ENCODE measurements at places on chromosomes 4 and X.

DNA sequence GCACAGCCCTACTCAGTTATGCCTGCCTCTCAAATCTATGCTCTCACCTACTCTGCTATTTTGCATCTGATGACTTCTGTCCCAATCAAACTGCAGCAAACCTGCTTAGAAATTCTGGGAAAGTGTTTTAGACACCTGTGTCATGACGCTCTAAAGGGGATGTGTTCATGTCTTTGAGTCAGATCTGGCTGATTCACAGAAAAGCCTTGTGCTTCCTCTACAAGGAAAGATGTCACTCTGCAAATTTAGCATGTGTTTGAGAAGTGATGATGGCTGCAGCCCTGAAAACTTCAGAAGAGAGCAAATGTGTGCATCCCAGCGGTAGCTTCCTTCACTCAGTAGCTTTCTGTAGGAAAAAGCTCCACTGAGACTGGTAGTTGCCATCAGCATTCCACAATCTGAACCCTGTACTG is 235.4 kb downstream of the MGST2 start:
- DNase-seq: peak; percentile 71

DNA sequence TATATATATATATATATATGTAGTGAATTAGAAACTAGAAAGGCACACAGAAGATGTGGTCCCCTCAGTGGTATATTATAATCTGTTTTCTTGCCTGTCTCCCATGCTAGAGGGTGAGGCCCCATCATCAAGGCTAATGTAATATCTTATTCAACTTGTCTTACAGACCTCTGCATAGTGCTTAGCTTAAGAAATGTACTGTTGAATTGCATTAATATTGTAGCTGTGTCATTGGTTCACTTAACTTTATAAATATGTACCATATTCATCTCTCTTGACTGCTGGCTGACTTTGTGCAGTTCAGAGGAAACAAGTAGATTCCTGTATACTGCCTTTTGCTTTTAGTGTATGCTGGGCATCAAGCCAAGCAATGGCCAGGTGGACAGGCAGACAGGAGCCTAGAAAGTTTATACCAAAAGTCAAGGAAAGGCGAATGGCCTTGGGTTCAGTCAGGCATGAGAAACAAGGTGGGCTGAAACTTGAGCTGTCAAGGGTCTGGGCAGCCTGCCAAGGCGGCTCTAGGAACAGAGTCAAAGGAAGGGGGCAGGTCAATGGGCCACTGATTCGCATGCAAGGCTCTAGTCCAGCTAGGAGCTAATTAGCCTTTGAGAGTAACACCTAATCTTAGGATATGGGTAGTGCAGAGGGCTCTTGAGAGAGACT is 78.8 kb upstream of the LEF1 start:
- no peak for DNase-seq

DNA sequence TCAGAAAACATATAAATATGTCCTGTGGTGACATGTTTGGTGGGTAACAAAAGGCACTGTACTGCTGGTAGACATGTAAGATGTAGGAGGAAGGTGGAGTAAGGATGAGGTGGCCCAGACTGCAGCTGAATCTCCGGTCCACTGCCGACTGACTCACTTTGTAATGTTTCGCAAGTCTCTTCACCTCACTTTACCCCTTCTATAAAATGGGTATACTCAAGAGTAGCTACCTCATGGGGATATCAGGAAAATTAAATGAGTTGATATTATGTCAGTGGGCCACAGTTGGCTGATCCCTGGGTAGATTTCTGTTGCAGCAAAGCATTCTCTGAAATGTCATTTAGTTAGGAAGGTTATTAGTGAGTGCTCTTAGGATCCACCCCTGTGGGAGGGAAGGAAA is 22.1 kb downstream of the MRFAP1 start:
- no peak for DNase-seq

DNA sequence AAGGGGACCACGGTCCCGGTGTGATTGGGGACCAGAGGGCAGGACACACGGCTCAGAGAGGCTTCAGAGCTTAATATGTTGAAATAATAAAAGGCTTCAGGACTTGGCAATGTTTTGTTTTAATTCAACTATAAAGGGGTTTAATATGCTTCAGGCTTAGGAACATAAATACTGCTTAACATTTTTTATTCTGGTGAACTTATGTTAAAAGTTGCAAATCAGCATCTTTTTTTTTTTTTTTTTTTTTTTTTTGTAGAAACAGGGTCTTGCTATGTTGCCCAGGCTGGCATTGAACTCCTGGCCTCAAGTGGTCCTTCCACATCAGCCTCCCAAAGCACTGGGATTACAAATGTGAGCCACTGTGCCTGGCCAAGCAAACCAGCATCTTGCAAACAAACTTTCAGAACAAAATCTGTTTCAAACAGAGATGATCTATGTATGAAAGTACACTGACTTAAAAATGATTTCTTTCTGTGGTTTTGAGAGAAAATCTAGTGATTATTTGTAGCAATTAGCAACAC is 37.7 kb downstream of the RHOH start:
- no peak for DNase-seq

- DNase-seq: no peak
Measured at GRCh38 chrX:78659955-78660354, 827 bp upstream of the RTL3 start.

GRCh38 chrX:120697053-120697452 is 67.2 kb upstream of the C1GALT1C1 start:
- DNase-seq: peak; percentile 1

DNA sequence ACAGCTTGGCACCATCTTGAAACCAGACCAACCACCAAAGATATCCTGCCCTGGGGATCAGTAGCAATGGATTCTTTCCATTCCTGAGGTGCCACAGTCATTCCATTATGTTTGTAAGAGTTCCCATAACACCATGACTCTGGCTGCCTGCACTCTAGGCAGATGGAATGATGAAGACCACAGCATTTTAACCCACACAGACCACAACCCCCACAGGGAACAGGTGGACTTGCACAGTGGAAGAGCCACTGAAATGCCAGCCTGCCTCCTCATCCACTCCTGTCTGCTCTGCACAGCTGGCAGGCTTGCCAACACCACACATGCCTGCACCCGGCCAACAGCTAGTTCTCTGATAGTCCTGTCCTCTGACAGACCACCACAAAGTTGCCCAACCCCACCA is 2362.2 kb upstream of the AGA start:
- no peak for DNase-seq

- no peak for DNase-seq
Measured at GRCh38 chr4:84401701-84402306, 97.3 kb downstream of the NKX6-1 start.

DNA sequence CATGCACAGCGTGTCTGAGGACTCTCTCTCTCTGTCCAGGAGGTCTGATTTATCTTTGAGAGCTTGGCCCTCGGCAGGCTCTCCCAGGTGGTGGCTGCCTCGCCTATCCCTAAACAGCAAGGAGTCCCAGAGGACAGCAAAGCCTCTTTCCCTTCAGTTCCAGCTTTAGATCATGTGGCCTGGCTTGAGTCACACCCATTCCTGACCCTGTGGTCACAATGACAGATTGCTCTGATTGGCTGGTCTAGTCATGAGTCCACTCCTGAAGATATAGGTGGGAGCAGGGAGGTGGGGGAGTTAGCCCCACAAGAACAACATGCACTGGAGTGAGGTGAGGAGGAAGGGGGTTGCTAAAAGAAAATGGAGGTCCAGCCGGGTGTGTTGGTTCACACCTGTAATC is 12.1 kb upstream of the PORCN start:
- no peak for DNase-seq

- DNase-seq: no peak
Measured at GRCh38 chr4:145489556-145489955, 7.9 kb downstream of the SMAD1 start.

DNA sequence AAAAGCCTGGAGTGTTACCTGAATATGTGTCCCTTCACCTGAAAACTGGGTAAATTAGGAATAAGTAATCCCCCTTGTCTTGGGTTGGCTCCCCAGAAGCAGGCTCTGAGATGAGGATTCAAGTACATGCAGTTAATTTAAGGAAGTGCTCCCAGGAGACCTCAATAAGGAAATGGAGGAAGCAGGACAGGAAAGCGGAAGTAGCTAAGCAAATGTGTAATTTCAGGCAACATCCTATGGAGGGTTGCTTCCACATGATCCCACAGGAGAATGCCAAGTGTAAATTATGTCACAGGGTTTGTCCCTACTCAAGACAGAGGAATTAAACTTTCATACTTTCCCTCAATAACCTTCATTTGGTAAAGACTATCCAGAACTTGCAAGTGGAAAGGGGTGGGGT is 48.1 kb upstream of the ARHGEF6 start:
- DNase-seq: no peak

GRCh38 chr4:127211650-127212560 is 420.9 kb upstream of the INTU start:
- DNase-seq: no peak

- no peak for DNase-seq
Measured at GRCh38 chr4:185809121-185809520, 2.9 kb downstream of the SORBS2 start.

DNA sequence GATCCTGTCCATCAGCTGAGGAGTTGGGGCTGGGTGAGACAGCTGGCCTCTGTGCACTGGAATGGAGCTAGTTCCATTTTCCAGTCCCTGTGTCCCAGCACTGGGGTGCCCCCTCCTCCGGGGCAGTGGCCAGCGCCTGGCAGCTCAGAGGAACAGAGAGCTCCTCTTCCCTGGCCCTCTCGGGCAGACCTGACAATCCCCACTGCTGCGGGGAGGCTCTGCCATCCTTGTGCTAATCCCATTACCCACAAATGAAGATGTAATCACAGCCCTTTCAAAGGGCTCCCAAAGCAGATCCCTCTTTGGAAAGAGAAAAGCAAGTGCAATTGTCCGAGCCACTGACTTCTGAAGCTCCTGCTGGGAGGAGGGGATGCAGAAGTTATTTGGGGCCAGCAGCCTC is 75.1 kb upstream of the MSX1 start:
- DNase-seq: no peak

GRCh38 chr4:74570095-74570494 is 125.2 kb downstream of the AREG start:
- no peak for DNase-seq

DNA sequence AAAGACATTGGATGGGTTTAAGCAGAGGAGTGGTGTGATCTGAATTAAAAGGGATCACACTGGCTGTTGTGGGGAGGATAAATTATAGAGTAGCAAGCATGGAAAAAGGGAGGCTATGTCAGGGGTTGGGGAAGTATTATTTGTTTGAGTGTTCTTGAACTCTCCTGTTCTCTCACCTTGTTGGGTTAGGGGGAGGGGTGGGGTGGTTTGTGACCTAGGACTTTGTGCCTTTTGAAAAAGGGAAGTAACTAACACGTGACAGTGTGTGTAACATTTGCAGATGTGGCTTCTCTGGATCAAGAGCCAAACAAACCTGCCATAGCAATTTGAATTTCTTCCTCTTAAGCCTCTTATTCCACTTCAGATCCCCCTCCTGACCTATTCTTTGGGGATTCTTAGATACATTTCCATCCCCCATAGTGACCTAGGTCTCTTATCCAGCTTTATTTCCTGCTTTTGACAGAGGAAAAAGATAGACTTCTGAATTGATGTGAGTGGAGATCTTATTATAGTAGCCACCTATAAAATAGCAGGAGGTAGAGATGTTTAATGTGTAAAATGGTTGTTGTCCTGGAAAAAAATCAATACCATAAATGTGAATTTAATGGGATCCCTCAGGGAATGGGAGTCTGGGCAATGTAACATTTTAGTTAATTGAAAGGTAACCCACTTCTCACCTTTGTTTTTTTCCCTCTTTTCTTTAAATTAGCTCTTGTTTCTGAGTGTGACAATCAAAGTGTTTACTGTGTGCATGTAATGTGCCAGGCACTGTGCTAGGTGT is 120.4 kb downstream of the CT47B1 start:
- DNase-seq: no peak

- DNase-seq: no peak
Measured at GRCh38 chr4:177376024-177376423, 66.2 kb downstream of the AGA start.

DNA sequence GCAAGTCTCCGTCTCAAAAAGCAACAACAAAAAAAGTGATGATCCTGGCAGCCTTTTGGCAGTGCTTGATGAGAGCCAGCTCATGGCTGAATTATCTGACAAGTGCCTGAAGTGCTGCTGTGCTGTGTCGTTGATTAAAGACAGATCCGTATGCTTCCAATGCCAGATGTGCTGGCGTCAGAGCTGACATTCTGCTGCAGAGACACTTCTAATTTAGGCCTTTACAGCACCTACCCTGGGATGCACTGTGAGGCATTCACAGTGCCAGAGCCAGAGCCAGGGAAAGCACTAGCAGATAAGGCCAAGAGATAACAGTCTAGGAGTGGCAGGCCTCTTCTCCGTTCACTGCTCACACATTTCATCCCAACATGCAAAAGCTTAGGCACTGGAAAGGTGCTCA is 995.5 kb downstream of the RAB28 start:
- no peak for DNase-seq

- no peak for DNase-seq
Measured at GRCh38 chr4:6027392-6027791, 9.2 kb upstream of the C4orf50 start.

DNA sequence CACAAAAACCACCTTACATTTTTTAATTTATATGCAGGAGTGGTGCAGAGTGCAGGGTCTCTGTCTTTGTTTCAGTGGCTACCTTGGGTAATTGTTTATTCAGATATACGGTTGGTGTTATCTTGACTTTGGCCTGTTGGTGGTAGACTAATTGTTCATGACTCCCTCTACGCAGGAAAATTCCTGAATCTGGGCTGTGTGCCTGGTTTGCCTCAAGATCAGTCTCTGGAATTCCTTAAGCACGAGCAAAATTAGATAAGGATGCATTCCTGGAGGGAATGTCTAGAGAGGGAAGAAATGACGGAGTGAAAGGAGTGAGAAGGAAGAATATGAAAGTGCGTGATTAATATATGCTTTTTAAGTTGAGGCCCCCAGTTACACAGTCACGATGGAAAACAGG is 576.9 kb upstream of the PCDH10 start:
- DNase-seq: no peak

GRCh38 chr4:154164931-154165839 is 326.4 kb downstream of the DCHS2 start:
- DNase-seq: no peak

GRCh38 chrX:27446423-27446822 is 16.7 kb downstream of the PPP4R3C start:
- no peak for DNase-seq

- DNase-seq: no peak
Measured at GRCh38 chrX:44175455-44175854, 168.0 kb downstream of the EFHC2 start.

DNA sequence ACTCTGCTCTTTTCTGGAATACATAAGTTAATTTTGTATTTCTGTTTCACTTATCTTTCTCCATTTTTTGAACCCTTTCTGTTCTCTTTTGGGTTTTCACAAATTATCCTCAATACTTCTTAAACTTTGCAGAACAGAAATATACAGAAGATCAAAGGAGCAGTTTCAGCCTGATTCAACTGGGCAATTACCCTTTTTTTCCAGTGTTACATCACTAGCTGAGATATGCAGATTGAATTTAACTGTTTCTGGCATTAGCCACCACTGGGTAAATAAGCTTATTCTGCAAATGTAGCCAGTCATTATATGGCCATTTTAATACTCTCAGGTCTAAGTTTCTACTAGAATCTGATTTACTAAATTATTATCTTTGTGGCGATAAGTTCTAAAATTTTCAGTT is 66.9 kb upstream of the GRID2 start:
- DNase-seq: no peak

GRCh38 chr4:114076899-114077570 is 97.6 kb upstream of the ARSJ start:
- no peak for DNase-seq

GRCh38 chr4:2469192-2469984 is 482 bp downstream of the RNF4 start:
- peak; percentile 56 for DNase-seq

GRCh38 chr4:105042451-105042850 is 104.2 kb upstream of the TET2 start:
- no peak for DNase-seq
